Activated CD8-positive, alpha-beta T cell treated with anti-CD3 and anti-CD28 coated beads for 36 hours (primary cell): ENCODE measurements at places on chromosomes 12 and 14.

GRCh38 chr14:62614122-62614521, 431.1 kb downstream of the KCNH5 start:
- no peak for DNase-seq

GRCh38 chr12:116697305-116697704, 40.6 kb downstream of the SPRING1 start:
- peak; percentile 44 for DNase-seq

DNA sequence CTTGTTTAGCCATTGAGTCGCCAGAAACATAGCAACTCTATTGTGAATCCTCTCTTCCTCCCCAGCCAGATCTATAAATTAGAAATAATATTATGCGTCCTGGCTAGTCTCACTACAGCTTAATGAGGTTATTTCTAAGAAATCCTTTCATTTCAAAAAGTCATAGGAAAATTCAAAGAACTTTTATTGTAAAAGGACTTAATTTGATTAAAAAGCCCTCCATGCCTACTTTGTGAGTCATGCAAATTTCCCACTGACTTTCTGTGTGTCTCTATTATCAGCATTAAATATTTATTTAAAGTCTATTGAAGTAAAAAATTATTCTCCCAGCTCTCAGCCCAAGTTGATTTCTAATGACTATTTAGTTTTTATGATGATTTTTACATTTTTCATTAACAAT, 160.7 kb downstream of the PHLDA1 start:
- DNase-seq, result no peak

DNA sequence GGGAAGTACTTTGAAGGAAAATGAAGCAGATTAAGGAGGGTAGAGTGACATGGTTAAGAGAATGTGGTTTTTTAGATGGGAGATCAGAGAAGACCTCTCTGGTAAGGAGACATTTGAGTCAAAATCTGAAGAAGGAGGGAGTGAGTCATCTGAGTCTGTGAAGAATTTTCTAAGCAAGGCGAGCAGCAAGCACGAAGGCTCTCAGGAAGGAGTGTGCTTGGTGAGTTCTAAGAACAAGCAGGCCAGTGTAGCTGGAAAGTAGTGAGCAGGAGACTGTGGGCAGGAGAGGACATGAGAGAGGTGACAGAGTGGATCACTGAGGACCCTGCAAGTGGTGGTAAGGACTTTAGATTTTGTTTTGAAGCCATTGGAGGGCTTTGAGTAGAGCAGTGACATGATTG, 76.3 kb upstream of the FUT8 start:
- peak; percentile 81 for DNase-seq

- DNase-seq, result no peak
Observed at GRCh38 chr12:12661086-12661856, 34.7 kb downstream of the GPR19 start.

DNA sequence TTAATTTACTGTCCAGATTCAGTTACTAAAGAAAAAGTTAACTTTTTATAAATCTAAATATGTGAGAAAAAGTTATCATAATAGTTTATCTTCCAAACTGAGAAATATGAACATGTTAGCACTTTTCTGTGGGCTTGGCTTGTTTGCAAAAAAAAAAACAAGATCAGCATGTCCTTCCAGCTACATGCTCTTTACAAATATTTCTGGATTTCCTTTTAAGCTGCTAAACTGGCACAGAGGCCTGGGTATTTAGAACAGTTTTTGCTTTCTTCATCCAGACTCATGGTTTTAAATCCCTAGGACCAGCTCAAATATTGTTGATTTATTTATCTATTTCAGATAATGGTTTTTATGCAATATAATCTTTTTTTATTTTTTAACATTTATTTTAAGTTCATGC, 1444.5 kb upstream of the FLRT2 start:
- no peak for DNase-seq

DNA sequence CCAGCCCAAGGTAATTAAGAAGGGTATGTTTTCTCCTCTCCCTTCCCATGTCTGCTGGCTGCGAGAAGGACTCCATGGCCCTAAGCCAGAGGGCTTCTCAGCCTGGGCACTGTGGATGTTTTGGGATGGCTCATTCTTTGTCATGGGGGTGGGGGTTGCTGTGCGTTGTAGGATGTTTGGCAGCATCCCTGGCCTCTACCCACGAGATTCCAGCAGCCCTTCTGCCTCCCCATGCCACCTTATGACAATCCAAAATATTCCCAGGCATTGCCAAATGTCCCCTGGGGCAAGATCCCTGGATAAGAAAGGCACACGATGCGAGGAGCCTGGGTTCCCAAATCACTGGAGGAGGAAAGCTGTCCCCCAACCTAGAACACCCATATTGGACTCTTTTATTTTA, 36.4 kb downstream of the DAO start:
- DNase-seq, result no peak

DNA sequence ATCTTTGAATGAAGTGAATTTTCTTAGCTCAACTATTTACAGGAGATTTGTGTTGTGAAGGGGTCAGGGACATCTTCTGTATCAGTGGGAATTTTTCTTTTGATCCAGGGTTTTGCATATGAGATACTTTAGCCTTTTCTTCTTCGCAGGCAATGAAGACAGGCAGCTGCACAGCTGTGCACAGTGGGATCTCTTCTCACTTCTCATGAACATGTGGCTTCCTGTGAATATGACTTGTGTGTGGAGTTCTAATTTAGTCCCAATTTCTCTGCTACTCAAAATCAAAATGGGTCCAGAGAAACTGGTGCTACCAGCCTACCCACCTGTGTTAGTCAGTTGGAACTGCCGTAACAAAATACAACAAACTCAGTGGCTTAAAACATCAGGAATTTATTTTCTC, 37.8 kb downstream of the ARF6 start:
- DNase-seq, result no peak

DNA sequence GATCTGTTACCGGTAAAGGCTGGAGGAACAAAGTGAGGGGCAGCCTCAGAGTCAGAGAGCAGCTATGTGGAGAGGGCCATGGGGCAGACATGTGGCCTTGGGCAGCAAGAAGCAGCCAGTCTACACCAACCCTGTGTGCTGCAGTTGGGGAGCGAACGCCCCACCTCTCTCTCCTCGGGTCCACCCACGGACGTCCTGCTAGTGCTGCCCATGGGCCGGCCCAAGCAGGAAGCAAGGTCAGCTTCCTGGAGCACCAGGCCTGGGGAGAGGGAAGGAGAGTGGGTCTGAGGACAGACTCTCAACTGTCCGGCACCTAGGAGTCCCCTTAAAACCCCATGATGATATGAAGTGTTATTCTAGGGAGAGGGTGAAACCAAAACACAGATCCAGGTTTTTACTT, 254.8 kb upstream of the FKBP4 start:
- no peak for DNase-seq

DNA sequence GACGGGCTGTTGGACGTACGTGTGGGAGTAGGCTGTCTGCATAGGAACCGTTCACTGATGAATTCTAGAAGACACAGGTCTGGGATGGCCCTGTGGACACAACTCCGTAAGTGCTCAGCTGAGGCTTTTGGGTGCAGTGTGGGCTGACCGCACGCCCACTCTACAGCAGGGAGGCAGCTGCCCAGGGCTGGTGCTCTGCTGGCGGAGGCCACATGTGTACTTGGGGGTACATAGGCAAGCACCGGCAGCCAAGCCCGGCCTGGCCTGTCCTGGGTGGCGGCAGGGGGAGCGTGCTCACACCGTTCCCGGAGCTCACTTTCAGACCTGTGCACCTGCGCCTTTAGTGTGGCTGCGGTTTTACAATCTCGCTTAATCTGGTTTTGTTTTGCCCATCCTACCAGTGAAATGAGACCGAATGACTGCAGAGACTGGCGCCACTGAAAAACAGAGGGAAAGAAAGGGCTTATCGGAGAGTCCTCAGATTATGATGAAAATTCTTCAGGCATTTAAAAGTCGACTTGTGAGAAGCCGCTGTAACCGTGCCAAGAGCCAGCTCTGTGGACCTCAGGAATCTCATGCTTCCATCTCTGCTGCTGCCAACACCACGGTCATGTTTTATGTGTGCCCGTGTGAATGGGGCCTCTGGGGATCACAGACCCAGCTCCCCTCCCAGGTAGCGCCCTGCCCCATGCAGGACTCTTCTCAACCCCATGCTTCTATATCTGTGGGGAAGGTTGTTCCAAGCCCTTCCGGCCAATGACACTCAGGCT, 45.8 kb downstream of the SSH1 start:
- DNase-seq, result no peak

GRCh38 chr14:22318951-22319350, 270.1 kb downstream of the DAD1 start:
- DNase-seq, result no peak

DNA sequence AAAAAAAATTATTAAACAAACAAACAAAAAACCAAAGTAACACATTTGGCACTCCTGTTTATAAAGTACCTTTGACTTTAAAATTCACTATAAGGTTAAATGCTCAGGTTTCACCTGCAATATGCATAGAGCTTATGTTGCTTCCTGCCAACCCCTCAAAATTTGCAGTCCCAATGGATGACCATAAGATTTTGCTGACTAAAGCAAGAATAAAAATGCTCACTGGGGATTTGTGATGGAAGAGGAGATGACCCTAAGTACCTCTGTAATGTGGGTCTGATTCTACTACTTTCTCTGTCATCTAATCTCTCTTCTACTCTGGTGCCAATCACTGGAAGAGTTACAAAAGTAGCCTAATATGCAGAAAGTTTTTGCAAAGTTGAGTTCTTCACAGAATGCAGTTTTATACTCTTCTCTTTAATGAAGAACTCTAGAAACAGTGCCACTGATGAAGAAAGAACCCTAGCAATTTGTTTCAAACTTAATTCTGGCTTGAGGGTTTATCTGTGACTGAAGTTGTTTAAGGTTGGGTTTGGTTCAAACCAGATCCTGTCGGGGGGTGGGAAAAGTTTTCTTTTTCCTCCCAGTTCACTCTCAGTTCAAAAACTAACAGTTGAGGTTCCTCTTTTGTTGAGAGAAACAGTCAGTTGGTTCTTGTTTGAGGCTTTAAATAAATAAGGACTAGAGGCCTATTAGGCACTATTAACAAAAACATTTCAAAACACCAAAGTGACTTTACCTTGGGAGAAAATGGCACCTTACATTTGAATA, 10.9 kb downstream of the WASHC3 start:
- DNase-seq, result no peak

DNA sequence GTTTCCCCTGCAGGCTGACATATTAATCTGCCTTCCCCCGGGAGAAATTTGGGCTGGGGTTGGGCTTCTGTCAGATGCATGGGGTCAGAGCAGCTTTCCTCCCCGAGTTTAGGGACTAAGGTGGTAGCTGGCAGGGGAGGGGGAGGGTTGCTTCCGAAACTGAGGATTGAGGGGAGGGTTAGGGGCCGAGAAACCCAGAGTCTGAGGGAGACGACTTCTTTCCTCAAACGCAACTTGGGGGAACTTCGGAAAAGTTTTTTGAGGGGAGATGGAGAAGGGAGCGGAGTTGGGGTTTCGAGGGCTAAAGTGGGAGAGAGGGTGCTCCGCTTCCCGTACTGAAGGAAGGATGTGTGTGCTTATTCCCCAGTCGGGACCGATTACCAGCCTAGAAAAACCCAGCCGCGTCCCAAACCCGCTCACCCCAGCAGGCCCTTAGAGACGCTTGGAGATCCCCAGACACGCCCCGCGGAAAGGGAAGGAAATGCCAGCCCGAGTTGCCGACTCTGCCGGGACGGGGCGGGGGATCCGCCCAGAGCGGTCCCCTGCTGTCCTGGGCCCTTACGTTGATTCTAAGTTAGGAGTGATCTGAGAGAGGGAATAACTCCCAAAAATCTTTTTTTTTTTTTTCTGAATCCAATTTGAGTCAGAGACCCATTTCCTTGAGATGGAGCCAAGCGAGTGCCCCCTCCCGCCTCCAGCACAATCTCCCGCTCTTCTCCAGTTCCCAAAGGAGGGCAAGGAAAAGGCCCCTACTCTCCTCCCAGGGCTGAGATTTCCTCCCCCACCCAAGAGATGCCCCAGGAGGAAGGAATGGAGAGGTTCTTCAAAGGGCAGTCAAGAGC, 61.9 kb downstream of the SMUG1 start:
- peak; percentile 25 for DNase-seq

DNA sequence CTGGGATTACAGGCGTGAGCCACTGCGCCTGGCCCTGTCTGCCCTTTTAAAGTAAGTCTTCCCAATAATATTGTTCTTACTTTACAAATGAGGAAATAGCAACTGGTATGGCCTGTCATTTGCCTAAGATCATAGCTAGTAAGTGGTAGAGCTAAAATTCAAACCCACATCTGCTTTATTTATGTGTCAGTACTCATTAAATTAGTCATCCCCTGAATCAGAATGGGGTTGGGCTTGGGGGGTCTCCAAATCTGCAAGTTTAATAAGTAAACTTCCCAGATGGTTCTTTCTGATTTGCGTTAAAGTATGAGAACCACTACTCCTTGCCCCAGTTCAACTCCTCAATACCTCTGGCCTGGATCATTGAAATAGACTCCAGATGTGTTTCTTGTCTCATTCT, 96.2 kb downstream of the FAR2 start:
- DNase-seq, result no peak

DNA sequence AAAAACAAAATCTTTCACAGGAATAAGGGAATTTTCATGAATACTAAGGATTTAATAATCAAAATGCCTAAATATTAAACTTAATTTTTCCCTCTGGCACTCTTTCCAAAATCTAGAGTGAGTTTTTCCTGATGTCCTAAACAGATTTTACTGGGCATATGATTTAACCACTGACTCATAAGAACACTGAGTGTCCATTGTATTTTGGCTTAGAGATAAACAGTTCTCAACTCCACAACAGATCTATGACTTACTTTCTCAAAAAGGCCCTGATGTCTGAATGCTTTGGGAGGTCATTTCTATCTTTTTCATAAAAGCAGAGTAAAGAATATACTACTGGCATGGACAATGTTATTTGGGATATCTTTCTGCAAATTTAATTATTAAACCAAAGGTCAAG, 15.0 kb downstream of the TMBIM4 start:
- no peak for DNase-seq

DNA sequence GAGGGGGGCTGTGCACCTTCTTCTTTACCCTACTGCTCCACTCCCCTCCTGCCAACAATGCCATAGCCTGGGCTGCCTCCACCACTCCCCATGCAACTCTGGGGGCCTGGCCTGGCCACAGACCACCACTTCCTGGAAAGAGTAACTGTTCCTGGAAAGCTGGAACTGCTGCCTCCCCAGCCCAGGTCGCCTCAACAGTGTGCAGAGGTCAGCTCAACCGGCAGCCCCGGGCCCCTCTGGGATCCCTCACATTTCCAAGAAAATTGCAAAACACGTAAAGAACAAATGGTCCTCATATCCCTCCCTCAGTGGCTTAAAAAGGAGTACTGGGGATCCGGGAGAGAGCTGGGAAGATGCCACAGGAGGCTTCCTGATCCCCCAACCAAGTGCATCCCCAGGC, 22.4 kb upstream of the DIO3 start:
- no peak for DNase-seq

- DNase-seq, result no peak
Observed at GRCh38 chr12:111788178-111788654, 21.5 kb downstream of the ALDH2 start.

DNA sequence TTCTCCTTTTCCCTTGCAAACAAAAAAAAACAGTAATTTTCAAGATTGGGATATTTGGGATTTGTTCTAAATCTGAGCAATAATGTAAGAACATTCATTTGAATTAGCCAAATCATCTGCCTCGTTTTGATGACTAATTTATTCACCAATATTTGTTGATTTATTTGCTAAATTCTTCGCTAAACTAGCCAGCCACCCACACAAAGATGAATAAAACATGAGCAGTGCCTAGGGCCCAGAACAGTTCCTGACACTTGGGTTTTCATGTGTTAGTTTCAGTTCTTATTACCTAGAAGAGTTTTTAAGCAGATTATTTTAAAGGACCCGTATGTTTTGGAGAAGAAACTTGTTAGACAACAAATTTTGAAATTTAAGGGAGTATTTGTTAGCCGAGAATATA, 1.4 kb downstream of the ETNK1 start:
- peak; percentile 58 for DNase-seq

- peak; percentile 65 for DNase-seq
Observed at GRCh38 chr12:94140556-94140955, 7.8 kb upstream of the PLXNC1 start.

GRCh38 chr12:45613855-45614254, 115.7 kb upstream of the ARID2 start:
- no peak for DNase-seq
